Stimulated activated CD8-positive, alpha-beta memory T cell treated with anti-CD3 and anti-CD28 coated beads, Interleukin-7, amount 100 ng/mL, for 4 hours (primary cell): ENCODE measurements at places on chromosomes 6 and 20.

- no peak for DNase-seq
Observed at GRCh38 chr6:54112151-54112650, 958 bp downstream of the MLIP start.

- DNase-seq = no peak
Observed at GRCh38 chr20:41247523-41248367, 69.8 kb downstream of the ZHX3 start.

GRCh38 chr6:81561071-81561564 lies 191.4 kb downstream of the TENT5A start:
- no peak for DNase-seq

DNA sequence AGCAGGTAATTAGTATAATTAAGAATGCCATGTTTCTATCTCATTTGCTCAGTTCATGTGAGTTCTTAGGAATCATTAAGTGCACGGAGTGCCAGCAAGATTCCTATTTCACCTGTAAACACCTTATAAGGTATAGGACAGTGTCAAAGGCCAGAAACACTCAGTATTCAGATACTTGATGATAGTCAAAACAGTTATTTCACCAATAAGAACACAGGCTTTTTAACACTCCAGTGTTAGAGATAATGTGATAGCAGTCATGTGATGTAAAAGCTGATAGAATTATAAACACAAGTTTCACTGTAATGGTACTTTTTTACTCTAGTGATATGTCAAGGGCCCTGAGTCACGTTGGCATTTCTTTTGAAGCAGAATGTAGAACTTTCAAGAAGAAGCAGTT lies at the start of gene GPRC6A:
Gene GPRC6A (minus strand): TSS at position 101 of the 400 bp plus-strand sequence. CDS start 70 bp downstream, at position 31.
- no peak for DNase-seq

GRCh38 chr6:138598562-138599173 lies 99.4 kb upstream of the NHSL1 start:
- no peak for DNase-seq

GRCh38 chr20:380763-381580 lies 412 bp downstream of the TRIB3 start:
- DNase-seq = peak; percentile 56

DNA sequence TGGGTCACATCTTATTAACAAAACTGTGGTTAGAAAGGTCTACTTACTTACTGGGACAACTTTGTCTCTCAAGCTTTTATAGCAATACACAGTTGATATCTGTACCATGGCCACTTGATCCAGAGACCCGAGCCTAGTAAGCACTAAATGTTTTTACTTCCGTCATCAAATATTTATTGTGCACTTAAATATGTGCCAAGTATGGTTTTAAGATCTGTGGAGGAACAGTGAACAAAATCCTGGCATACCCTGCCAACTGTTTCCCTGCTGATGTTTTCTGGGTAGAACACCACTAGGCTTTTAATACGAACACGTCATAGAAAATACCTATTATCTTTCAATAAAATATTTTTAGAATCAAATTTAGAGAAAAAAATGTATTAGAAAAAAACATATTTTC lies 574.8 kb downstream of the HACE1 start:
- DNase-seq = no peak

DNA sequence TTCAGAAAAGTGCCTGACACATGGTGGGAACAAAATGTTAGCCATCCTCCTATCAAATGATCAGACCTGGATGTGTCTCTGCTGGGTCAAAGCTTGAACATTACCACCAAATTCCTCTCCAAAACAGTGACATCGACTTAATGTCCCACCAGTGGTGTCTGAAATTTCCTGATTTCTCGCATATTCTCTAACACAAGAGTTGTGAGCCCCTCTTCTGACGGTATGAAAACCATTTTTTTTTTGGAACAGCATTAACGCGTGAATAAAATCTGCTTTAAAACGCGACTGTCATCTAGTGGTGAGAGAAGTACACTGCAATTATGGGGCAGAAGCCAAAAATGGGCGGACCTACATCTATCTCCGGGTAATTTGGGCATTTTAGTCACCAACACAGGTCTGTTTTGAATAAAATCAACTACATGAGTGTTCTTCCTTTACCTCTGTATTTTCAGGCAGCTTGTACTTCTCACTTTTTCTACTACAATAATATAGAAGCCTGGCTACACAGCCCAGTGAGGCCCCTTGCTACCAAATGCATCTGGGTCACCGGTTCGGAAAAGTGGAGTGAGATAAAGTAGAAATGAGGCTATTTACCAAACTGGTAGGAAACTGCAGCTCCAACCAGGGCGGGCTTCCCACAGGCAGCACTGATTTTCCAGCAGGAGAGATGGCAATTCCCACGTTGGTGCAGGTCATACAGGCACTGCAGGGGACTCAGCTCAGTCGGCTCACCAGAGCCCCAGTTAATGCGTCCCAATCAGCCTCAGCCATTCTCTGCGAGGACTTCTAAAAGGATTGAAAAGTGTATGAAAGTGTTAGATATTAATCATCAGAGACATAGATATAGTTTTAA lies 27.4 kb downstream of the MGME1 start:
- peak; percentile 3 for DNase-seq

GRCh38 chr6:50025258-50025657 lies 3.5 kb upstream of the DEFB110 start:
- DNase-seq = no peak

DNA sequence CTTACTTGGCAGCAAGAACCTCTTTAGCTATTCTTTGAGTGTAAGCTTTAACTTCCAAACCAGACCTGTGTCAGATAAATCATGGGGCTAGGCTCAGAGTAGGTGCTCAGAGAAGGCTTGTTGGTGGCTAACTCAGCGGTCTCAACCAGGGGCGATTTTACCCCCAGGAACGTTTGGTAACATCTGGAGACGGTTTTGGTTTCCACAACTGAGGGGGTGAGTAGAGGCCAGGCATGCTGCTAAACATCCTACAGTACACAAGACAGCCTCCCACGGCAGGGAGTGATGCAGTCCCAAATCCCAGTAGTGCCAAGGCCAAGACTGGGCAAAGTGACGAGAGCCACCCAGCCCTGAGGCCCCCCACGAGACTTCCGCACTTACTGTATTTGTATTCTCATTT lies 59.2 kb downstream of the RAB44 start:
- DNase-seq = no peak

DNA sequence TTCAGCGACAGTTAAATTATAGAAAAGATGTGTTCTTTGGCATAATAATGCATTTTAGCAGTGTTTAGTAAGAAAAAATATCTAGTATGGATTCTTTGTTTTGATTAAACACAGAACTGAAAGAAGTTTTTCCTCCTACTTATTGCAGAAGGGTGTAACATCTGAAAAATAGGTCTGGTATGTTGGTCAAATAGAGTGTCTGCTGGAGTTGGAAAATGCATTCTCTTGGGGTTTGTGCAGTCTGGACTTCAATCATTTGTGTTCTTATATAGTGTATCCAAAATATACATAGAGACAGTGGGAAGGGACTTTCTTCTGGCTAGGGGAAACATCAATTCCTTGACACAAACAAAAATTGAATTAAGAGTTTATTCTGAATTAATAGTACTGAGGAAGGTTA lies 132.4 kb upstream of the MAN1A1 start:
- DNase-seq = no peak

DNA sequence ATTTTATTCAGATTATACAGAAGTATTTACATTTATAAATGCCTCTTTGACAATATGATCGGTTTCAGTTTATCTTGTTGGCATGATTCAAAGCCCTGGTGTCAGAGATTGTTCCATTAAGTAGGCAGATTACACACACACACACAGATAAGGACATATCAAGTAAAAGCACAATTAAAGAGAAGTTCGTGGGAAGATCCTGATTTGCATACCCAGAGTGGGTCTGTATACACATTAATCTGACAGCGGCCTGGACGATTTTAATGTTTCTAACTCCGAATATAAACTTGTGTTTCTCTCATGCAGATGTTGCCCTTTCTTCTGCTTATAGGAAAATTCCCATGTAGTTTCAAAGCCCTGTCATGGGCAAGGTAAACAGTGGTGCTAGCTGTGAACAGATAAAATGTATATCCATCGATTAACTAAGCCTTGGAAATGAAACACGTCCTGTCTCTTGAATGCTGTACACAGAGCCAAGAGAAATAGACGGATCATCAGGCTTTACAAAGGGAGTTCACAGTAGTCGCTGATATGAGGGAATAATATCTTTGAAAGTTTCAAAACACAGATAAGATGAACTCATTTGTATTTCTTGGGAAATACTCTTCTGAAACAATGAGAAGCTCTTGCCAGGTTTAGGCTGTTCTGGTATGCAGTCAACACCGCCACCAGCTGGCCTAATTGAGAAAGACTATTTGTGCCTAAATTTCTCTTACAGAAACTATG lies 108.2 kb upstream of the GMDS start:
- peak; percentile 21 for DNase-seq

DNA sequence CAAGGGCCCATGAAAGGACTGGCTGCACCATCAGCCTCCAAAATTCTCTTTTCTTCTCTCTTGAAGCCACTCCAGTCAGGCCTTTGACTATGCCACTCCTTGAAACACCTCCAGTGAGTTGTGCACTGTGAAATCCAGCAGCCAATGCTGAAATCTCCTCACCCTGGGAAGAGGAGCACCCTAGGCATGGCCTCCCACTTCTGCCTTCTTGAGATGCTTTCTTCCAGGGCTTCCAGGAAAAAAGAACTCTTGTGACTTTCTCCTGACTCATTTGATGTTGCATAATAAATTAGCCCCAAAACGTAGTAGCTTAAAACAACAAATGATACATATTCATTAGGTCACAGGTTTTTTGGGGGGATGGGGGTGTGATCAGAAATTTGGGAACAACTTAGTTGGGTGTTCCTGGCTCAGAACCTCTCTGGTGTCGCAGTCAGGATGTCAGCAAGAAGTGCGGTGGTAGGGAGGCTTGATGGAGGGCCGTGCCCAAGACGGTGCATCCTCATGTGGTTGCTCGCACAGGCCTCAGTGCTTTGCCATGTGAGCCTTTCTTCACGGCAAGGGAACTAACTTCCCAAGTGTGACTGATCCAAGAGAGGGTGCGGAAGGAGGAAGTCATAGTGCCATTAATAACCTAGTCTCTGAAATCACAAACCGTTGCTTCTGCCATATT lies 12.1 kb downstream of the NCR2 start:
- DNase-seq = no peak

- DNase-seq = no peak
Observed at GRCh38 chr6:128570680-128571063, 50.3 kb upstream of the PTPRK start.

GRCh38 chr6:104344223-104344622 lies 515.5 kb downstream of the HACE1 start:
- DNase-seq = no peak

- DNase-seq = no peak
Observed at GRCh38 chr20:8749986-8750385, 318.9 kb upstream of the PLCB4 start.

DNA sequence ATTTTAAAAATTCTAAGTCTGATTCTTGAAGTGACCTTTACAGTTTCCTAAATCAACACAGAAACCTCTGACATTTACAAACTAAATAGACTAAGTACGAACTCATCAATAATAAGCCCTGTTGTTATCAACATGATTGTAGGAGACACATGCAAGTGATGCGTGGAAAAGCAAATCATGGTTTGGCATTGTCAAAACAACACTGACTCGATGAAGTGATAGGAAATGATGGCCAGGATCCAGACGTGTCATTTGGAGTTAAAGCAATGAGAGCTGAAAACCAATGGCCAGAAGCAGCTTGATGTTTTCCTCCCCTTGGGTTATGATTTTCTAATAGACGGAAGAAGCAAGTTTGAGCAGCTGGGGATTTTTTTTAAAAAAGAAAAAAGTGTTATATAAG lies 117.4 kb upstream of the FAM184A start:
- DNase-seq = no peak

- no peak for DNase-seq
Observed at GRCh38 chr6:167424060-167424673, 99.3 kb downstream of the TTLL2 start.

- no peak for DNase-seq
Observed at GRCh38 chr6:27066381-27066780, 181.1 kb upstream of the PRSS16 start.

GRCh38 chr6:17845598-17845997 lies 138.9 kb upstream of the NUP153 start:
- DNase-seq = no peak

DNA sequence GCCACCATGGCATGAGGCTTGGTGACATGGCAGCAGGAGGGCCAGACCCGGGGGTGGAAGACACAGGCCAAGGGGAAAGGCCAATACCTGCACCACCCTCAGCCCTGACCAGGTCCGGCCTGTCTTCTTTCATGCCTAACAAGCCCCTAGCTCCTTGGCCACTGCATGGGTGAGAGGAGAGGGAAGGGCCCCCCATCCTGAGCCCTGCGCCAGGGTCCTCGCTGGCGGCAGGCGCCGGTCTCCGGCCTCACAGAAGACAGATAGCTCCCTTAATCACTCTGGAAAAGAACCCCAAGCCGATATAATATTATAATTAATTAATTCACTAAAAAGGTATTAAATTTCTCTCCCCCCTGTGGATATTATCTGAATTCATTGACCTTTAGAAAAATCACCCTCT lies 41.4 kb downstream of the MDFI start:
- no peak for DNase-seq

GRCh38 chr6:165308926-165309731 lies at the start of gene C6orf118:
C6orf118 (minus strand) TSS chr6:165309605; CDS start chr6:165309586, 19 bp downstream.
- DNase-seq = no peak

DNA sequence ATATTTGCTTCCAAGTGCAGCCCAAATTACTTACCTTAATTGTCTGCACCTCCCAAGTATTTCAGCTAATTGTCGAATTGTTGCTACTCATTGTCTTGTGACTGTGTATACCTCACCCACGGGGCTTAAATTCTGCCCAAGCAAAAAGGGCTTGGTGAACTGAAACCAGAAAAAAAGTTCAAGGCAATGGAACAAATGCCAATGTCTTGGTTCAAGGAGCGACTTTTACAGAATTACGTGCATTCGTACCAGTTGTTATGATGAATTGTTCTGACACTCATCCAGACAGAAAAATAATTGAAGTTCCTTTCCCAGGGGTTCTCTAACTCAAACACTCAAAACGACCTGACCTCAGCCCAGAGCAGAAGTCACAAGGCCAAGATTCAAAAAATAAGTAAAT lies 13.9 kb upstream of the PXDC1 start:
- DNase-seq = no peak

GRCh38 chr6:80974579-80974978 lies 777.9 kb downstream of the TENT5A start:
- DNase-seq = no peak

DNA sequence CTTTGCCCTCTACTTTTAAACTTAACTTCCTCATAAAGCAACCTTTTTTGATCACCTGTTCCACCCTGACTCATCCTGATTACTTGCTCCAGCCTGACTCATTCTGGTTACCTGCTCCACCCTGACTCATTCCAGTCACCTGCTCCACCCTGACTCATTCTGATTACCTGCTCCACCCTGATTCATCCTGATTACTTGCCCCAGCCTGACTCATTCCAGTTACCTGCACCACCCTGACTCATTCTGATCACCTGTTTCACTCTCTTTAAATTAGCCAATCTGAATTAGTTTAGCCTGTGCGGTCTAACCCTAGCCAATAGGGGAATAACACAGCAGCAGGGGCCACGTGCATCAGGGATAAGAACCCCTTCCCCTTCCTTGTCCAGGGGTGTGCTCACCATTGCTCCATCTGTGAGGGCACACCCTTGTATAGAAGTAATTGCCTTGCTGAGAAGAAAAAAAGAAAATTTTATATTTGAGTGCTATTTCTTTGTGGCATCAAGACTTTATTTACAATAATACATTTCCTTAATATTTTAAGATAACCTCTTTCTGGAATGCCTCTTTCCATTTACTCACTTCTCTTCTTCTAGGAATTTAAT lies 17.9 kb downstream of the HLA-G start:
- peak; percentile 60 for DNase-seq

- DNase-seq = no peak
Observed at GRCh38 chr6:33237741-33238140, 29.4 kb downstream of the RING1 start.

GRCh38 chr6:120108061-120108795 lies 758.7 kb upstream of the MAN1A1 start:
- DNase-seq = no peak
